ENCODE measurements at places on chromosomes 2 and 18. TPM values are rescaled to one million over a fixed set of nuclear protein-coding genes. Genes with fewer than 3 reads are reported as not detected.
A peak's percentile ranks its signal among the peaks of the same experiment; 100 is the strongest.

GRCh38 chr18:79684283-79684631 is 4.7 kb downstream of the CTDP1 start:
- no peak overlapping the region for H3K27ac ChIP-seq
- no peak overlapping the region for H3K4me3 ChIP-seq
- H3K36me3 ChIP-seq, result no peaks in the 10 kb centered on the region
- peaks cover 13% of the 10 kb centered on the region for H3K4me1 ChIP-seq
- no peaks in the 10 kb centered on the region for H3K27me3 ChIP-seq

- peaks cover 1% of the 10 kb centered on the region for H3K4me1 ChIP-seq
- no peak for DNase-seq
- no peak overlapping the region for H3K27ac ChIP-seq
- no peaks in the 10 kb centered on the region for H3K27me3 ChIP-seq
Observed at GRCh38 chr2:45575881-45576280, 35.2 kb downstream of the SRBD1 start.

DNA sequence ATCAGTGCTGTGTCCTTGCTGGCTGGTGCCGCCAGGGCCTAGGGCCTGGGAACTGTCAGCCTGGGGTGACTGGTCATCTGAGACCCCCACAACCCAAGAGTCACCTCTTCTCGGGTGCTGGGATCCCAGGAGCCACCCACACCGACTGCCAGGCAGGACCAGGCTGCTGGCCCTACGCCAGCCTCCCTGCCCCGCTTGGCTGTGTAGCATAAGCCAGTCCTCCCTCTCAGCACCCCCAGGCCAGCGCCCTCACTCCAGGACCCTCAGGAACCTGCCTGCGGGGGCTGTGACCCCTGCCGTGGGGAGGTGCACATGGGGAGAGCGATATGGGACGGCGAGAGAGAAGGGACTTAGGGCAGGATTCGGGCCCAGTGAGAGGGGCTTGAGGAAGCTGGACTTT is 9.5 kb downstream of the ARHGEF4 start:
- H3K36me3 ChIP-seq, result no peaks in the 10 kb centered on the region
- no peak overlapping the region for H3K4me3 ChIP-seq
- peaks cover 9% of the 10 kb centered on the region for H3K27me3 ChIP-seq
- peaks cover 13% of the 10 kb centered on the region for H3K4me1 ChIP-seq

DNA sequence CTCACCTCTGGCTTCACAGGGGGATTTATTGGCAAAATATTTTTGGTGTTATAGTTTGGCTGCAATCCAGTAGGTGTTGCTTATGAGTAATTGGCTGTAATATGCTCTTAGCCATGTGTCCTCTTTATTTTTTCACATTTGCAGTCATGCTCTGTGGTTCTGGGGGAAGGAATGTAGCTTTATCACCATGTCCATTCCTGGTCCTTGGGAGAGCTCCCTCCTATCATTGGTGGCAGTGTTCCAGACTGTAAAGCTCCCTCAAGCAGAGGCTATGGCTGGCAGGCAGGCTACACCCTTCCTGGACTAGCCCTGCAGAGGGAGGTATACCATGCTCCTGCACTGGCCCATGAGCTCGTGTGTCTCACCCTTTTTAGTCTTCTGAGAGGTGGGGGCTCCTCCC is 120.0 kb upstream of the FSIP2 start:
- peak; percentile 89 for DNase-seq
- H3K4me1 ChIP-seq, result no peaks in the 10 kb centered on the region
- H3K27ac ChIP-seq, result no peak overlapping the region

DNA sequence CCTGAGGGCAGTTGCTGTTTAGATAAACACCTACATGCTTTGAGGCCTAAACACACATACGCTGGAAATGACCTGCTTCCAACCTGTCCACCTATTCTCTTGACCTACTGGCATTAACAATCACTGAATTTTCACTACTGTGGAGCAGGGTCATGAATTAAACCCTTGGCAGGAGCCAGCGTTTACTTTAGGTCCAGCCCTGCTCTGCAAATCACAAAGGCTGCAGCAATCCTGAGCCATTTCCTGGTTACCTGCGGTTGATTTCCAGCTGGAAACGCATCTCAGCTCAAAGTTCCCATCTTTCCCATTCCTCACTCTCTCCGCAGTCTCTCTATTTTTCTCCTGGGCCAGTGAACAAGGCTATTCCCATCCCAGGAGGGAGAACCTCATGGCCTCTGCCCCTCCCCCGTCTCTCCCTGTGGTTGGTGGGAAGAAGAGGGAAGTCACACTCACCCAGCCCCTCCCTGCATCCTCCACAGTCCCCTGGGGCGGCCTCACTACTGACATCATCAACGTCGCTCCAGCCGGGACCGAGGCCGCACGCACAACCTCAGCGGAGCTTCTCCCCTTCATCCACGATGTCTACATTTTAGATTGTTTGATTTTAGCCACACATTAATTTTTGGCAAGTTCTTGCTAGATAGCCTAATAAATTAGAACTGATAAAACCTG is 84.5 kb upstream of the SNTG2 start:
- DNase-seq, result no peak
- no peak overlapping the region for H3K4me3 ChIP-seq
- no peaks in the 10 kb centered on the region for H3K27me3 ChIP-seq
- H3K4me1 ChIP-seq, result no peaks in the 10 kb centered on the region
- H3K27ac ChIP-seq, result no peak overlapping the region

GRCh38 chr2:213021971-213022899 is 129.2 kb downstream of the IKZF2 start:
- H3K4me1 ChIP-seq, result peaks cover 7% of the 10 kb centered on the region
- no peaks in the 10 kb centered on the region for H3K27me3 ChIP-seq
- H3K4me3 ChIP-seq, result no peak overlapping the region
- DNase-seq, result peak; percentile 88
- H3K27ac ChIP-seq, result peak overlapping the region; percentile 69

DNA sequence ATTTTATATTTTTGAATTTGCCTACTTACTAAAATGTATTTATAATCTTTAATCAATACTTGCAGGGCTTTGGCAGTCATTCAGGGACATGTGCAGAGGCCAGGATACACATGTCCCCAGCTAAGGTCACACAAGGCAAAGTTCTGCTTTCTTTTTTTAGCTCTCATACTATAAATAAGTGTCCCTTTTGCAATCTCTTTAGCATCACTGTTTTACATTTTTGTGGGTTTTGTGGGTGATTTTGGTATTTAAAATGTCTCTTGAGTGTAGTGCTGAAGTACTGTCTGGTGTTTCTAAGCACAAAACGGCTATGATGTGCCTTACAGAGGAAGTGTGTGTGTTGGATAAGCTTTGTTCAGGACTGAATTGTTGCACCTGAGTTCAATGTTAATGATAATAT is 309.0 kb upstream of the GULP1 start:
- peak; percentile 93 for DNase-seq
- no peaks in the 10 kb centered on the region for H3K27me3 ChIP-seq
- H3K36me3 ChIP-seq, result no peaks in the 10 kb centered on the region
- peaks cover 6% of the 10 kb centered on the region for H3K4me1 ChIP-seq
- no peak overlapping the region for H3K4me3 ChIP-seq

DNA sequence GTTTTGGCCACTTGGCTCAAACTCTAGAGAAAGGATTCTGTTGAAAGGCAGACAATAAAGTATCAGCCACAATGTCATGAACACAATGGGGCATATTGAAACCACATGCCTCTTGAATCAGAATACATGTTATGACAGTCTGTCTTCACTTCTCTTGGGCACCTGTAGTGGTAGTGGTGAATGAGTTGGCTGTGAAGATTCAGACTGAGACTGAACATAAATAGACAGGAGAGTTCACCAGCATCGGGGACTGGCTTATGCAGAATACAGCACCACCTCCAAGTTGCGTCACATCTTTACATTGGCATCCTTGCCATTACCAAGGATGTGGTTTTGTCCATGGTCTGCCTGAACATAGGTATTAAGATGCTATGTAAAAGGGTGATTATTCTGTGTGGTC is 336.8 kb downstream of the MYCN start:
- DNase-seq, result no peak
- H3K27me3 ChIP-seq, result no peaks in the 10 kb centered on the region
- no peak overlapping the region for H3K4me3 ChIP-seq
- no peak overlapping the region for H3K27ac ChIP-seq
- H3K36me3 ChIP-seq, result no peaks in the 10 kb centered on the region

GRCh38 chr2:188808947-188809355 is 165.2 kb upstream of the COL3A1 start:
- peak overlapping the region; percentile 19 for H3K27ac ChIP-seq
- DNase-seq, result peak; percentile 94
- H3K4me3 ChIP-seq, result no peak overlapping the region
- no peaks in the 10 kb centered on the region for H3K36me3 ChIP-seq
- no peaks in the 10 kb centered on the region for H3K27me3 ChIP-seq

- no peak for DNase-seq
- H3K36me3 ChIP-seq, result no peaks in the 10 kb centered on the region
- peaks cover 4% of the 10 kb centered on the region for H3K4me1 ChIP-seq
- no peaks in the 10 kb centered on the region for H3K27me3 ChIP-seq
- H3K4me3 ChIP-seq, result no peak overlapping the region
- no peak overlapping the region for H3K27ac ChIP-seq
Observed at GRCh38 chr2:96164459-96165184, 19.4 kb upstream of the DUSP2 start.

DNA sequence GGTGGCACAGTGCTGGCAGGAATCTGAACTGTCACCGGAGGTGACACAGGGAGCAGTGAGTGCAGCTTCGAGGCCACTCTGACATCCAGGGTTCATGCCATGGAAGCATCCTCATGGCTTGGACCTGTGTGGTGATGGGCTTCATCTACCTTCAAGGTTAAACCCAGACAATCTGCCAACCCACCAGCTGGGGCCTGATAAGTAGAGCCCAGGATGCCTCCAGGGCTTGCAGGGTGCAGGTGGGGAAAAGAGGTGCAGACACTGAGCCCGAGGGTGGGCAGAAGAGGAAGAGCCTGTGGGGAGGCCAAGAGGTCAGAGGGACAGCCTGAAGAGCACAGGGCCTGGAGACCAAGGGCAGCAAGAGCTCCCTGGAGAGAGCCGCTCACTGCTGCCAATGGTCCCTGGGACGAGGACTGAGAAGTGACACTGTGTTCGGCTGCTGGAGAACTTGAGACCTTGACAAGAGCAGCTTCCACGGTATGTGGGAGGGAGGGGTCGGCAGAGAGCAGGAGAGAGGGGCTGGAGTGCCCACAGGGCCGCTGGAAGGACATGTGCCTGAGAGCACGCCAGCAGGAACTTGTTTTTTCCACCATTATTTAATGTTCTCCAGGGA is 8.1 kb upstream of the HES6 start:
- no peak overlapping the region for H3K4me3 ChIP-seq
- H3K27ac ChIP-seq, result no peak overlapping the region
- no peaks in the 10 kb centered on the region for H3K36me3 ChIP-seq
- H3K4me1 ChIP-seq, result no peaks in the 10 kb centered on the region
- H3K27me3 ChIP-seq, result no peaks in the 10 kb centered on the region
- no peak for DNase-seq

- peaks cover 27% of the 10 kb centered on the region for H3K4me1 ChIP-seq
- H3K4me3 ChIP-seq, result no peak overlapping the region
- no peaks in the 10 kb centered on the region for H3K27me3 ChIP-seq
- peak; percentile 97 for DNase-seq
- H3K36me3 ChIP-seq, result no peaks in the 10 kb centered on the region
Observed at GRCh38 chr2:219125225-219125885, 35.3 kb downstream of the NHEJ1 start.

- H3K27ac ChIP-seq, result no peak overlapping the region
- H3K27me3 ChIP-seq, result no peaks in the 10 kb centered on the region
- peak; percentile 51 for DNase-seq
- no peak overlapping the region for H3K4me3 ChIP-seq
- no peaks in the 10 kb centered on the region for H3K4me1 ChIP-seq
Observed at GRCh38 chr2:177295484-177295883, 31.0 kb upstream of the NFE2L2 start.

DNA sequence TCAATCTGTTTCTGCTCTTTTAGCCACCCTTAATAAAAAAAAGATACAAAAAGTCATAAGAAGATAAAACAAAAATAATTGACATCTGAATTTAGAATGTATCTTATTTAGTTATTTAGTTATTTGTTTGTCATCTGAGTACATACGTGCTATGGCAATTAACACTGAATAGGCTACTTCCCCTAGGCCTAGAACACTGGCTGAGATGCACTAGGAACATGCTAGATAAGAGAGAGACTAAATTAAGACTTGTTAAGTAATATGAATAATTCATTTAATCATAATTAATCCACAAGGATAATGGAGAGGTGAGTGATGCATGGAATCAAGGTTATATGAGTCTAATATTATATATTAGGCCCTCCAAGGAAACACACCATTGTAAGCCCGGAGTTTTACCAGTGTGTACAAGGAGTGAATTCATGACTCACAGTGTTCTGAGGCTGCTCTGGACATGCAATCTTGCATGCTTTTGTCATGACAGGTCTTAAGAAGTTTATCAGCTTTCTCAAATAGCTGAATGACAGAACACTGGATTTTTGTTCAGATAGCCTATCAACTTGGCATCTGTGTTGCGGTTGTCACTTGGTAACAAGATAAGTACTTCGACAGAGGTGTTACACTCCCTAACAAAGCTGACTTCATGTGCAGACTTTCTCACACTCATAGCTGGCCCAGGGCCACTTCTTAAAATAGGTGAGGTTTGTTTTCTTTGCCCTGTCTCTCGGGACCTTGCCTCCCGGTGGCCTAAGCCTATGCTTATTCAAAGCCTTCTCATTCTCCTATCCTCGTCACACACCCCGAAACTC is 5.0 kb upstream of the SERPINB2 start:
- DNase-seq, result peak; percentile 95
- H3K27ac ChIP-seq, result peak overlapping the region; percentile 66
- H3K27me3 ChIP-seq, result no peaks in the 10 kb centered on the region
- H3K4me1 ChIP-seq, result peaks cover 14% of the 10 kb centered on the region
- H3K4me3 ChIP-seq, result no peak overlapping the region

GRCh38 chr2:9752441-9753275 is 90.6 kb upstream of the TAF1B start:
- H3K36me3 ChIP-seq, result no peaks in the 10 kb centered on the region
- H3K27ac ChIP-seq, result peak overlapping the region; percentile 89
- no peaks in the 10 kb centered on the region for H3K27me3 ChIP-seq
- DNase-seq, result peak; percentile 64
- peak overlapping the region; percentile 37 for H3K4me3 ChIP-seq

GRCh38 chr2:48852938-48853337 is 97.4 kb upstream of the LHCGR start:
- H3K36me3 ChIP-seq, result no peaks in the 10 kb centered on the region
- H3K4me3 ChIP-seq, result no peak overlapping the region
- peak overlapping the region; percentile 66 for H3K27ac ChIP-seq

GRCh38 chr2:157830696-157831570 is 45.2 kb downstream of the ACVR1 start:
- H3K36me3 ChIP-seq, result no peaks in the 10 kb centered on the region
- H3K4me1 ChIP-seq, result peaks cover 18% of the 10 kb centered on the region
- H3K27me3 ChIP-seq, result no peaks in the 10 kb centered on the region
- peak; percentile 95 for DNase-seq

GRCh38 chr2:145748927-145749326 is 1229.0 kb upstream of the ZEB2 start:
- H3K27ac ChIP-seq, result no peak overlapping the region
- no peak overlapping the region for H3K4me3 ChIP-seq
- H3K27me3 ChIP-seq, result no peaks in the 10 kb centered on the region

- no peaks in the 10 kb centered on the region for H3K27me3 ChIP-seq
- H3K36me3 ChIP-seq, result no peaks in the 10 kb centered on the region
- H3K4me1 ChIP-seq, result peaks cover 6% of the 10 kb centered on the region
- H3K27ac ChIP-seq, result peak overlapping the region; percentile 77
- peak overlapping the region; percentile 22 for H3K4me3 ChIP-seq
Observed at GRCh38 chr2:157468931-157469708, 25.2 kb upstream of the CYTIP start.

Gene SP5
- total RNA-seq, result not detected

Gene SERPINB13
- not detected for total RNA-seq

Gene HOXD11
- not detected for total RNA-seq

Gene PTH2R
- total RNA-seq, result not detected

Gene GNLY
- total RNA-seq, result not detected

Gene RNF152
- total RNA-seq, result 73.9 TPM

Gene TUBA4B
- total RNA-seq, result not detected

Gene LMAN1
- 123 TPM for total RNA-seq

Gene SAG
- total RNA-seq, result not detected

Gene UGT1A7
- not detected for total RNA-seq

Data from astrocyte (in vitro differentiated cells and primary cell).